ENCODE measurements at places on chromosomes 11 and 22.

GRCh38 chr11:75388386-75389275, 10.7 kb upstream of the RPS3 start:
- peak; percentile 63 for DNase-seq

DNA sequence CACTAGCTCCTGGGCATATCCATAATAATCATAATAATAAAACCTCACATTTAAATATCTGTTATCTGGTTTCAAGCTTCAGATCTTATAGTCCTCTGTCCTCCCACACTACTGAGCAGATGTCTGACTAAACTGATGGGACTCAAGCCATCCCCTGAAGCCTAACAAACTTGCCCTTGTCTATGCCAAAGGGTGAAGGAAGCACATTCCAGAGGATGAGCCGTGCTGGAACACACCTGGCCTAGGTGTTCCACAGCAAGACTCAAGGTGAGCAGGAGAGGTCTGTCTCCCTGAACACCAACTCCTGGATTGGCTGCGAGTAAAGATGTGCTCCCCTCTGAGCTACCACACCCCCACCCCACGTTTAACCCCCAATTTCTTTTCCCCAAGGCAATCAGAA, 14.7 kb downstream of the SCUBE2 start:
- no peak for DNase-seq

DNA sequence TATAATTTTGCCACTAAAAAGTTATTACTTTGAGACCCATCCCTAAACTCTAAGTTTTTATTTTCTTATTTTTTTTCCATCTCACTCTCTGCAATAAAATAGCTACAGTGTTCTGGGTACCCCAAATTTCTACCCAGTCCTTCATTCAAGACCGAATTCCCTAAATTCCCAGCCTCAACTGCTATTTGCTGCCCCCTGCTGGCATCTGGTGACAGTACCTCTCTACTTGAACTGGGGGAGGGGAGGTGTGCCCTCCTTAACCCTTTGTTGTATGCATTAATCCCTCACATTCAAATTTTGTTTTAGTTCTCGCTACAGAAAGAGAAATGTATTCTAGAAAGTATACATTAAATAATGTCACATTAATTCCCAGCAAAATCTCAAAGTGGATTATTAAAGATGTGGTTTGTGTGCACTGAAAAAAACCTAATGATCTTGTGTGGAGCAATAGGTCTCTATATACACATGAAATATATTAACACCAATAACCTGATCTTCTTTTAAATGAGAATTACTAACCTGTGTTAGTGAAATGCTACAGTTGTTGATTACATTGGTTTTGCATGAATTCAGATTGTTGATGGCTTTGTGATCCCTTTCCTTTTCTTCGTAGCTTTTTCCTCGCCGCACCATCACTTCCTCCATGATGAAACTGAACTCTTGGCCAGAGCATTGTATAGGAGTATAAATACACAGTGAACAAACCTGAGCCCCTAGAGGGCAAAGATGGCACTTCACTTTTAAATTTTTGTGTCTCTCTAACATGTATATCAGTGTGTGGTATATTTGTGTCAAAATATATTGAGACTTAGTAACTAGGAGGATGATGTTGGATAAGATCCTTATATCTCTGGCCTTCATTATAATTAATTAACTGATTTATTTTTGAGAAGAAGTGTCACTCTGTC, 590.0 kb downstream of the METTL15 start:
- DNase-seq: no peak

- DNase-seq: no peak
Observed at GRCh38 chr11:27509908-27510307, 3.3 kb upstream of the LIN7C start.

DNA sequence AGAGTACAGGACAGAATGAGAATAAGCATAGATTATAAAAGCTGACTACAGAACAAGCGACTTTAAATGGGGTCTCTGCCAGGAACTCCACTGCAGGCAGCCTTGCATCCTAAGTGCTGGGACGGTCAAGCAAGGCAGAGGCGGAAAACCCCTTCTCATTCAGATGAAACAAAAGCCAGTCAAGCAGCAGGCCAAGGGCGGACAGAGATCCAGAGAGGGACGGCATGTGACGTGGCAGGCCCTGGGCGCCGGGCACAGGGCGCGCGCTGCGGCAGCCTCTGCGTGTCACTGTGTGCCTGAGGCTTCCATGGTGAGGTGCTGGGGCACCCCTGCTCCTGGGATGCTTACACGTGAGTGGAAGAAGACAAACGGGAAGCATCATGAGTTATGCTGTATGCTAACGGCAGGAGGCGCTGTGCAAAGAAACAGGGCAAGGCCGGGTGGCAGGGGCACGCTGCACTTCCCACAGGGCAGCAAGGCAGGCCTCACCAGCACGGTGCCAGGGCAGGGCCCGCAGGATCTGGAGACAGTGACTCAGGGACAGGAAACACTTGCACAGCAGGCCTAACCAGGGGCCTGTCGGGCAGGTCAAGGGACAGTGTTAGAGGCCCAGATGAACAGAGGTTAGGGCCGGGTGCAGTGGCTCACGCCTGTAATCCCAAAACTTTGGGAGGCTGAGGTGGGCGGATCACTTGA, 6.2 kb downstream of the TOLLIP start:
- no peak for DNase-seq

DNA sequence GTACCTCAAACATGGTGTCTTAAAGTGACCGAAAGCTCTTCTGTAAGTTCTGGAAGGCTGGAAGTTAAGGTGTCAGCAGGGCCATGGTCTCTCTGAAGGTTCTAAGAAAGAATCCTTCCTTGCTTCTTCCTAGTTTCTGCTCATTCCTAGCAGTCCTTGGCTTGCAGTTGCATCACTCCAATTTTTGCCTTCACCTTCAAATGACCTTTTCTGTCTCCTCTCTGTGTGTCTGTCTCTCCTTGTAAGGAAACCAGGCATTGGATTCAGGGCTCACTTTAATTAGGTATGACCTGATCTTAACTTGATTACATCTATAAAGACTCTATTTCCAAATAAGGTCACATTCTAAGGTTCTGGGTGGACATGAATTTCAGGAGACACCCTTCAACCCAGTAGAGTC, 8.7 kb downstream of the AASDHPPT start:
- DNase-seq: no peak

DNA sequence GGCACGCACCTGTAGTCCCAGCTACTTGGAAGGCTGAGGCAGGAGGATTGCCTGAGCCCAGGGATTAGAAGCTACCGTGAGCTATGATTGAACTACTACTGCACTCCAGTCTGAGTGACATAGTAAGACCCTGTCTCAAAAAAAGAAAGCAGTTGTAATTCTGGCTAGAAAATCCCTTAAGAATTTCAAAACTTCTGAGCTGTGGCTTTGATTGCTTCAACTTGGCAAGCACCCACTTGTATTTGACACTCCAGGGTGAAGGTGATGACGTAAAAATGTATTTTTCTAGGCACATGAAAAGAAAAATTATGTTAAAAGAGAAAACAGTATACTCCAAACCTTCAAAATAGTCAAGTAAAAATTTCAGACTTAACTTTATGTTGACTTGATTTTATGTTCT, 23.6 kb upstream of the ALKBH3 start:
- no peak for DNase-seq

DNA sequence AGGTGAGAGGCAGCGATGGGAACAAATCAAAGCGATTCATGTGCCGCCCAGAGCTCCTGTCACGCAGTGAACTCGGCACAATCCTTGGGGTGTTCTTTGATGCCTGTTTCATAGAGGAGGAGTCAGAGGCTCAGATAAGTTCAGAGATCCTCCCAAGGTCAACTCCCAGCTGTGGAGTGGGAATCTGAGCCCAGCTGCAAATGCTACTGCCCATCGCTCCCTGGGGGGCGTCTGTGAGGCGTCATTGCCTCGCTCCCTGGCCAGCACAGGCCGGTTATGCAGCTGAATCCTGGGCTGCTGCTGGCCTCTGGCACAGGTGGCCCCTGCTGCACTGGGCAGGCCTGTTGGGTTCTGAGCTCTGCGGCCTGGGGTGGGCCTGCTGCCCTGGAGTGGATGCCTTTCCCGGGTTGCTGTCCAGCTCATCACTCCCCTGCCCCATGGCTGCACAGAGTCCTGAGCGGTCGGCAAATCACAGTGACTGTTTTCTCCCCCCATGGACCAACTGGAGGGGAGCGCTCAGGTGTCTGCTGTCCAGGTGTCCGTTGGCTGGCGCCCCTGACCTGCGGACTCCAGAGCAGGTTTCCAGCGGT, 36.3 kb upstream of the SHISAL1 start:
- DNase-seq: no peak

DNA sequence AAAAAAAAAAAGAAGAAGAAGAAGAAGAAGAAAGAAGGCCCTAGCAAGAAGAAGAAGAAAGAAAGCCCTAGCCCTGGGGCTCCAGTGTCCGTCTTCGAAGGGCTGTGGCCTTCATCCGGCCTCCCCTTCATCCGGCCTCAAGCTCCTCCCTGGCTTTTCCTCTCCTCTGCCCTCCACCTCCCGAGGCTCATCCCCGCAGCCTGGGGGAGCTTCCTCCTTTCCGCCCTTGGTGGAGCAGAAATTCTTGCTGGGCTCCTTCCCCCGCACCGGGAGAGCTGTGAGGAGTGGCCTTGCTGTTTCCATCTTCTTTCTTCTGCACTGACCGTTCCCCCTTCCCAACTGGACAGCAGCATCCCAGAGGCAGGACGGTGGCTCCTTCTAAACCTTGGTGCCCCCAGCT, 9.5 kb upstream of the LTO1 start:
- no peak for DNase-seq

GRCh38 chr11:61564936-61565696, 15.8 kb downstream of the SYT7 start:
- no peak for DNase-seq

- DNase-seq: no peak
Observed at GRCh38 chr11:100791103-100791502, 104.0 kb downstream of the ARHGAP42 start.

- no peak for DNase-seq
Observed at GRCh38 chr11:67664696-67665540, 9.5 kb downstream of the ALDH3B2 start.

GRCh38 chr11:111194860-111195568, 50.5 kb upstream of the POU2AF2 start:
- no peak for DNase-seq

- DNase-seq: no peak
Observed at GRCh38 chr11:93585758-93586157, 42.6 kb upstream of the SMCO4 start.

DNA sequence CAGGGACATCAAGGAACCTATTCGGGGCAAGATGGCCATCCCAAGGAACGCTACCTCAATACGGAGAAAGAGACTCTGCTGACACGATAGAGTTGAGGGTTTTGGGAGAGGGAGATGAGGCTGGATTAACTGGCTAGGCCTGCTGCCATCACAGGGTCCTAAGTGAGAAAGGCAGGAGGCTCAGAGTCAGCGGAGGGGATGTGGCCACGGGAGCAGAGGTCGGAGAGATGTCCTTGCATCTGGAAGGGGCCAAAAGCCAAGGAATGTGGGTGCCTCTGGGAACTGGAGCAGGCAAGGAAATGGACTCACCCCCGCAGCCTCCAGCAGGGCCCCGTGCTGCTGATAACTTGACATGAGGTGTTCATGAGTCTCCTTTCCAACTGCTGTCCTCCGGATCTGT, 31.0 kb upstream of the RFPL3 start:
- no peak for DNase-seq

Data from NCI-H2107 (cell line).